Adrenal gland (tissue), 19 donors: ENCODE measurements at places on chromosomes 12 and 14. TPM values are rescaled to one million over a fixed set of nuclear protein-coding genes. Genes with fewer than 3 reads are reported as not detected.
A peak's percentile ranks its signal among the peaks of the same experiment; 100 is the strongest.

Gene BIN2
- 7.4 TPM for total RNA-seq

Gene IQSEC3
- 0.35 TPM for total RNA-seq

DNA sequence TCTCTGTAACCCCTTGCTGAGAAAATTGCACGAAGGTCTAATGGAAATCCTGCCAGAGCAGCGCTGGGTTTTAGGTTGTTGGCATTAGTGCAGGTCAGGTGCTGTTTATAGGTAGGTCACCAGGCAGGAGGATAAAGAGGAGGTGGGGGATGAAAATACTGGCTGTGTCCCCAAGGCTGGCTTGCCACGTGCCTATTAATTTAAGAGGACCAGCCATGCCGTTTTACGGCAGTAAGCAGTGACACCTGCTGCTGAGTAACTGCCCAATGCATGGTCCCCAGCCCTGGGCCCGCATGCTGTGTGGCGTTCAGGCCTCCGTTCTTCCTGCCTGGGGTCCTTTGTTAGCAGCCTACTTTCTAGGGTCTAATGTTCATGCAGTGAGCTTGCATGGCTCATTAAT is 67.2 kb downstream of the WDR20 start:
- no peak for DNase-seq

- DNase-seq: no peak
These were observed 76.6 kb downstream of the PTPRB start for GRCh38 chr12:70560671-70561070.

GRCh38 chr12:132998741-132999140 is 12.6 kb downstream of the ZNF26 start:
- DNase-seq: no peak

- DNase-seq: no peak
These were observed 121.3 kb upstream of the IGF1 start for GRCh38 chr12:102601621-102602020.

- DNase-seq: peak; percentile 49
These were observed 23.2 kb downstream of the CLIP1 start for GRCh38 chr12:122399254-122399591.

DNA sequence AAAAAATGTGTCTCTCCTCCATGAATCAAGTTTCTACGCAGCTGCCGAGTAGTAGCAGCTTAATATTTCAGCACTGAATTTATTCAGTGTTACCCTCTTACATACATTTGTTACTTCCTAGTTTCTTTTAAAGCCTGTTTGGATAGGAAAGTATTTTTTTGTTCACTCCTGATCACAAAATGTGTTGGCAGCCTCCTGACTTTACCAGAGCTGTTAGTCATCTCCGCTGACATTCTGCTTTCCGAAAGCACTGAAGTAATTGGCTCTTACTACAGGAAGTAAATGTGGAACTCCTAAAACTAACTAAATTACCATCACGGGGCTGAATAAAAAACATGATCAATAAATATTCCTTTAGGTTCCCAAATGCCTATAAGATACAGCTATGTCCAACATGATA is 225.5 kb downstream of the EPS8 start:
- DNase-seq: no peak

GRCh38 chr12:76074701-76075336 is 9.7 kb downstream of the NAP1L1 start:
- DNase-seq: no peak

DNA sequence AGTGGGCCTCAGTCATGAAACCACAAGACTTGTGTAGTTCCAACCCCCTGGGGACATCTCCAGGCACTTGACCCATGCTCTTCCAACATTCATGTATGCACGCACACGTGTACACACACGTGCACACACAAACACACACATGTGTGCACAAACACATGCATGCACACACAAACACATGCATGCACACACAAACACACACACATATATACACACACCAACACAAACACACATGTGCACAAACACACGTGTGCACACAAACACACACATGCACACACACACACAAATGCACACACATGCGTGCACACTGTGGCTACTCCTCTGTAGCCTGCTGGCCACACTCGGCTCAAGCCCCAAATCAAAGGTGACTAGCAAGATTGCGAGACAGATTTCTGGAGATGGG is 22.8 kb downstream of the BDKRB2 start:
- DNase-seq: no peak

DNA sequence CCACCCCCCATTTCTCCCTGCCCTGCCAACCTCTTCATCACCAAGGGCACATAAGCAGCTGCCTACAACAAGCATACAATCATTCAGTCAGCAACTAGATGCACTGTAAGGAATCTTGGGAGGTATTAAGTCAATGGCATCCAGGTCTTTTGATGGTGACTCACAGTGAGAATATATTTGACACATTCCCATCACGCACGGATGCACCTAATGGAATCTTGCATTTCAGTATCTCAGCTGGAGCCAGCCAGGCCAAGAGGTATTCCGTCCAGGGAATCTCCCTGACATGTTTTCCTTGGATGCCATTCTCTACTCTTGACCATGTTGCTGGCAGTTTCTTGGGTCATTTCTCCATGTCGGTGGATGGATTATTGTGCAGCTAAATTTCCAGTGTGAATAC is 73.9 kb upstream of the CAPRIN2 start:
- DNase-seq: no peak

GRCh38 chr14:34098045-34098984 is 147.4 kb upstream of the EGLN3 start:
- DNase-seq: peak; percentile 58

DNA sequence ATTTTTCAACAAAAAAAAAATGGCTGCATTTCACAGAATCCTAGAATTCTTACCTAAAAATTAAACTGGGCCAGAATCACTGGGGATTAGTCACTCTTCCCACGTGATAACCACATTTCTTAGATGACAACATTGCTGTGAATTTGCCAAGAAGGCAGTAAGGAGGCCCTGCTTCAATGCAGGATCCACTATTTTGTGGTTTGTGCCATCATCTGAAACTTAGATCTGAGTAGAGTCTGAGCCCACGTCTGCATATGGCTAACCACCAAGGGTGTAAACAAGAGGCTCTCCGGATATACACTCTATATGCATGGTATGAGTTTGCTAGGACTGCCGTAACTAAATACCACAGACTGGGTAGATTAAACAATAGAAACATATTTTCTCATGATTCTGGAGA is 24.4 kb upstream of the TBX5 start:
- no peak for DNase-seq
